ENCODE measurements at places on chromosomes 4 and X.
A peak's percentile ranks its signal among the peaks of the same experiment; 100 is the strongest.

- no peak for DNase-seq
Measured at GRCh38 chr4:8600686-8601085, 8.1 kb downstream of the CPZ start.

DNA sequence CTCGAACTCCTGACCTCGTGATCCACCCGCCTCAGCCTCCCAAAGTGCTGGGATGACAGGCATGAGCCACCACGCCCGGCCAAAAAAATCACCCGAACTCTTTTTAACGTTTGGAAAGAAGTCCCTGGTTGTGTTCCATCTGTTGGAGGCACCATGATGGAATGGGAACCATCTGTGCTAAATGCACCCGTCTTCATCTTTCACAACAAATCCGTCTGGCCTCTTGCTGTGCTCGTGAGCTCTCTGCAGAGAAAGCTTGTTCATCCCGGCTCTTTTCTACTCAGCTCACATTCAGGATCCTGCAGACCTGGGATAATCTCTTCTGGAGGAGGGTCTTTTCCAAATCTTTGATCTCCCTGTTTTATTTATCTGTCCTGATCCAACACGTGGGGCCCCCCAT, 188.8 kb downstream of the CRLF2 start:
- no peak for DNase-seq

- DNase-seq, result no peak
Measured at GRCh38 chr4:141560056-141560455, 76.3 kb upstream of the IL15 start.

DNA sequence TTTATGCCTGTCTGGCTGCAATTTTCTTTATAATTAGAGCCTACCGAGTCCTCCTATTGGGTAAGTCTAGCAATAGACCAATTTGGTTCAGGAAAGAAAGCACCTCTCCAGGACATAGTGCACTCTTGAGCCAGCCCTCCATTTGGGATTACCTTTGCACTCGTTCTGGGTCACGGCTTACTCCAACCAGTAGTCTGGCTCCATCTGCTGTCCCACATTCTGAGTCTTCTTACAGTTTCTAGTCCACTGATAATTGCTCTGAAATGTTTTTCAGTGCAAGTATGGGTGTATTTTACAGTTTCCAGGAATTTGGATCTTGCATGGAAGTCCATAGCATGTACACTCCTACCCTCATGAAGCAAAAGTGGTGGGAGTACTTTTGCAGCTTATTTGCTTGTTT, 34.8 kb upstream of the USP51 start:
- DNase-seq, result no peak

- DNase-seq, result no peak
Measured at GRCh38 chr4:90357117-90357710, 230.0 kb downstream of the CCSER1 start.

GRCh38 chr4:56129431-56129861, 180.7 kb downstream of the CEP135 start:
- peak; percentile 67 for DNase-seq
